ENCODE measurements at places on chromosomes 6 and 20. TPM values are rescaled to one million over a fixed set of nuclear protein-coding genes. Genes with fewer than 3 reads are reported as not detected.

Gene SYS1
- 23.7 TPM for total RNA-seq

Gene DEF6
- total RNA-seq: 0.52 TPM

Gene JAG1
- 254 TPM for total RNA-seq

Gene TMEM239
- total RNA-seq: not detected

Gene MYH7B
- 0.86 TPM for total RNA-seq

Gene ACTL10
- total RNA-seq: 0.52 TPM

DNA sequence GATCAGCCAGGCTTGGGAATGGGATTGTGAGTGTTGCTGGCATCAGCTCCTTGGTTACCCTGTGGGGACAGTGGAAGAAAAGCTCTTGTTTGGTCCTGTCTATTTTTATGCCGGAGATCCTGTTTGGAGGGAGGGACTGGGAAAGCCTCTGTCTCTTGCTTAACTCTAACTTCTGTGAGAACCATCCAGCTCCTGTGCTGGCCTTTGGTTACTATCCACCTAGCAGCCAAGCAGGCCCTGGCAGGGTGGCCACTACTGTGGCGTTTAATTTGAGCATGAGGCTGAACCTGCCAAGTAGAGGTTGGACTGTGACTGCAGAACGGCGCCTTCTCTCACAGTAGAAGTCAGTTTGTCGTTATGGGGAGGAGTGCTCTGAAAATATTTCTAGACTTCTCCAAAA, 193.3 kb downstream of the UTRN start:
- no peak for DNase-seq

- no peak for DNase-seq
These were observed 6.7 kb downstream of the OPN5 start for GRCh38 chr6:47788498-47788884.

GRCh38 chr6:138989098-138989983, 1.3 kb upstream of the REPS1 start:
- DNase-seq: no peak

GRCh38 chr6:143009851-143010250, 50.8 kb upstream of the AIG1 start:
- no peak for DNase-seq

GRCh38 chr6:25392372-25392771, 113.2 kb downstream of the CARMIL1 start:
- DNase-seq: no peak

DNA sequence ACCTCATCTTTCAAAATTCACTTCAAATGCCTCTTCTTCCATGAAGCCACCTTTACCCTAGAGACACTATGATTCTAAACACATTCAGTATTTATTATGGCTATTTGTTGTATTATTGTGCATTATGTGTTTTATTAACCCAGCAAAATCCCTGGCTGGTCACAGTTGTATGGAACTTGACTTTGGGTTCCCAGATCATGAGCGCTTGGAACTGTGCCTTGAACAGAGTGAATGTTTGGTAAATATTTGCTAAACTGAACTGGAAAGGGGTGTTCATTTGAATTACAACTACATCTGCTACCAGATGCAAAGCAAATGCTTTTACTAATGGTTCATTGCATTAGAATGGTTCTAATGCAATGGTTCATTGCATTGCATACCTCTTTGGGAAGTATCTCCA, 259.8 kb downstream of the PKHD1 start:
- no peak for DNase-seq

GRCh38 chr6:121733234-121733633, 297.8 kb downstream of the GJA1 start:
- DNase-seq: no peak

GRCh38 chr6:53315086-53315724, 33.5 kb downstream of the ELOVL5 start:
- no peak for DNase-seq

DNA sequence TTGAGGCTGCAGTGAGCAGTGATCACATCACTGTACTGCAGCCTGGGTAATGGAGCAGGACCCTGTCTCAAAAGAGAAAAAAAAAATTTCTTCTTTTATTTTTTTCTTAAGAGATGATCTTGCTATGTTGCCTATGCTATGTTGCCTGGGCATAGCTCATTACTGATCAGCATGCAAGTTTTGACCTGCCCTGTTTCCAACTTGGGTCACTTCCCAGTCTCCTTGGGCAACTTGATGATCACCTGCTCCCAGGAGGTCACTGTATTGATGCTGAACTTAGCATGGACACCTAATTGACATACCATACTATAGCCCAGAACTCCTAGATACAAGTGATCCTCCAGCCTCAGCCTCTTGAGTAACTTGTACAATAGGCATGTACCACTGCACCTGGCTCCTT, 30.7 kb upstream of the NANP start:
- no peak for DNase-seq

- DNase-seq: peak; percentile 95
These were observed 9.9 kb upstream of the HLA-B start for GRCh38 chr6:31366693-31367470.

GRCh38 chr6:148513145-148514071, 170.8 kb downstream of the SASH1 start:
- DNase-seq: no peak

Data from osteocyte (in vitro differentiated cells).